GM12878 (cell line): ENCODE measurements at places on chromosomes 7 and 10.

DNA sequence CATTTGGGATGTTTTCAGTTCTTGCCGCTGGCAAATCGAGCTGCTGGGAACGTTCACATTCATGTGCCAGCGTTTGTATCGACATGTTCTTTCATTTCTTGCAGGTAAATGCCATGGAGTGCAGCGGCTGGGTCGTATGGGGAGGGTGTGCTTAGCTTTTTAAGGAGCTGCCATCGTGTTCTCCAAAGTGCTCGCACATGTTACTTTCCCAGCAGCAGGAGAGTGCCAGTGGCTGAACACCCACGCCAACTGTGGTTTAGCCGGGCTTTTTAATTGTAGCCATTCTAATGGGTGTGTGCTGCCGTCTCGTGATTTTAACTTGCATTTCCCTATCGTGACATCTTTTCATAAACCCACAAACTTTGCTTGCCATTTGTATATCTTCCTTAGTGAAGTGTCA, 11.6 kb upstream of the BNIP3 start:
- no peak for DNase-seq

GRCh38 chr7:149586646-149587645, 89.3 kb upstream of the ZNF746 start:
- no peak for DNase-seq

DNA sequence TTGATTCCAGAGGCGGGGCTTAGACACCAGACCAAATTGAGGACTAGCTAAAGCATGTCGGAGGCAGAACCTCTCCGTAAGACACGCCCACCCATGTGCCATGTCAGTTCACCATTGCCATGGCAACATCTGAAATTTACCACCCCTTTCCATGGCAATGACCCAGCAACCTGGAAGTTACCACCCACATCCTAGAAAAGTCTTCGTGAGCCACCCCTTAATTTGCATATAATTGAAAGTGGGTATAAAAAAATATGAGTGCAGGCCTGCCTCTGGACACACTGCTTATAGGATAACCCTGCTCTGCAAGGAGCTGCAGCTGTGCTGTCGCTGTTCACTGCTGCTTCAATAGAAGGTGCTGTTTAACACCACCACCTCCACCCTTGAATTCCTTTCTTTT, 28.0 kb downstream of the TMEM270 start:
- DNase-seq: no peak

DNA sequence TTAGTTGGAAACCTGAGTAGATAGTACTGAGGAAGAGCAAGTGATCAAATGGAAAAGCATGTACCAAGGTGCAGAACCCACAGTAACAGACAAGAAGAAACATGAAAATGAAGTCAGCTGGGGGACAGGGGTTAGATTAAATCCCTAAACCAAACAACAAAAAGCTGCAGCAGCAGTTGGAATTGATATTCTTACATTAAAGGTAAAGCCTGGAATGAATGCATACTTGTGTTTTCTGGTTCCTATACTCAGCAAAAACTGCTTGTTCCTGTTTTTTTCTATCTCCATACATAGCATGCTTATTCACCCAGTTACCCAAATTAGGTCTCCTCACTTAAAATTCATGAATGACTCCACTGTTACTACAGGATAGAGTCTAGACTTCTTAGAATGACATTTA, 92.4 kb downstream of the TPST1 start:
- DNase-seq: no peak
